Endothelial cell (in vitro differentiated cells): ENCODE measurements at places on chromosomes 3 and 15. TPM values are rescaled to one million over a fixed set of nuclear protein-coding genes. Genes with fewer than 3 reads are reported as not detected.

CHRNA3 gene
- total RNA-seq = 0.74 TPM

MELTF gene
- total RNA-seq = 2.9 TPM

SRGAP3 gene
- total RNA-seq = 12.0 TPM

PRR20G gene
- not detected for total RNA-seq

CLDN11 gene
- total RNA-seq = 1.8 TPM

ATP2B2 gene
- 1.7 TPM for total RNA-seq

CCR4 gene
- total RNA-seq = 0.08 TPM

ALPK3 gene
- 94.2 TPM for total RNA-seq

SKOR1 gene
- total RNA-seq = 0.21 TPM

DZIP1L gene
- 7.7 TPM for total RNA-seq

HRH1 gene
- total RNA-seq = 0.90 TPM

HHLA2 gene
- not detected for total RNA-seq

- DNase-seq = no peak
Measured at GRCh38 chr3:80232760-80233159, 465.0 kb upstream of the ROBO1 start.

DNA sequence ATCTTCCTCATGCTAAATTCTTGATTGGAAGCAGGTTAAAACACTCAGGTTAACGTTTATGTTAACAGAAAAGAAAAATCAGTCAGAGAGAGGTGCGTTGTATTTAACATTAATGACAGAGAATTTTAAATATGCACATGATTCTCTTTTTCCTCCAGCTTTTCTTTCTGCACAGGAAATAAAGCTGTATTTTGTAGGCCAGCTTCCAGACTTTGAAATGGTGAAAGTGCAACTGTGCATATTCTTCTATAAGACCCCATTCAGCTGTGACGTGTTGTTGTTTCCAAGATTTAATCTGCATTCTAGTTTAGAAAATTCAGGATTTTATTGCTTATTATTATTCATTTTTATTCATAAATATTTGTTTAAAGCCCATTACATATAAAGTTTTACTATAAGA is 11.8 kb downstream of the MBNL1 start:
- DNase-seq = no peak

GRCh38 chr3:149077628-149078027 is 8.7 kb downstream of the HLTF start:
- DNase-seq = no peak

DNA sequence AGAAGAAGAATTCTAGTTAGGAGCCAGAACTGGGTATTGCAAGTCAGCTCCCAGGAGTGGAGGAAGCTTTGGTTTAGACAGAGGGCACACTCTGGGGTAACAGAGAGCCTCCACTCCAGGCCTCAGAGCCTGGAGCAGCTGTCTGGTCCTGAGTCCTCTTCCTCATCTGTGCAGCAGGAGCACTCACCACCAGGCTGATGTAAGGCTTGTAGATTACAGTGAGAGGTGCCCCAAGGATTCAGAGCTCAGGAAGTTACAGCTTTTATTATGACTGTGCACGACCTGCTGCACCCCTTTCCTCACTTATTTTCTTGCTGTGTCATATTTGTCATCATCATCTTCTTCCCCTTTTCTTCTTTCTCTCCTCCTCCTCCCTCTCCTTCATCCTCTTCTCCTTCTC is 210.4 kb downstream of the ATP10A start:
- no peak for DNase-seq

- no peak for DNase-seq
Measured at GRCh38 chr3:122519693-122520092, 5.0 kb upstream of the KPNA1 start.

DNA sequence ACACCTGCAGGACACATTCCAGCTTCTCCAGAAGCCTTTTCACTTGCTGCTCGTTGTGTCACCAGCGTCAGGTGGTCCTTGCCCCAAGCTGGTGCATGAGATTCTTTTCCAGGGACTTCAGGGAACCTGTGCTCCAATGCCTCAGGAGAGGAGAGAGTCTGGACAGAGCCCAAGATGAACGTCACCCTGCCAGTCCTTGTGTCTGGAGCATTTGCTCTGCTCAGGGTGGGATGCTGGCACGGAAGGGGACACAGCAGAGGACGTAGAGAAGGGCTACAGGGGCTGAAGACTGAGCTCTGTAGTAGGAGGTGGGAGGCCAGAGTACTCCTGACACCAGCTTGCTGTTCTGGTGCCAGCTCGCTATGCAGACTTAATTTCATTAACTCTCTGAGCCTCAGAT is 262.1 kb downstream of the XXYLT1 start:
- no peak for DNase-seq

DNA sequence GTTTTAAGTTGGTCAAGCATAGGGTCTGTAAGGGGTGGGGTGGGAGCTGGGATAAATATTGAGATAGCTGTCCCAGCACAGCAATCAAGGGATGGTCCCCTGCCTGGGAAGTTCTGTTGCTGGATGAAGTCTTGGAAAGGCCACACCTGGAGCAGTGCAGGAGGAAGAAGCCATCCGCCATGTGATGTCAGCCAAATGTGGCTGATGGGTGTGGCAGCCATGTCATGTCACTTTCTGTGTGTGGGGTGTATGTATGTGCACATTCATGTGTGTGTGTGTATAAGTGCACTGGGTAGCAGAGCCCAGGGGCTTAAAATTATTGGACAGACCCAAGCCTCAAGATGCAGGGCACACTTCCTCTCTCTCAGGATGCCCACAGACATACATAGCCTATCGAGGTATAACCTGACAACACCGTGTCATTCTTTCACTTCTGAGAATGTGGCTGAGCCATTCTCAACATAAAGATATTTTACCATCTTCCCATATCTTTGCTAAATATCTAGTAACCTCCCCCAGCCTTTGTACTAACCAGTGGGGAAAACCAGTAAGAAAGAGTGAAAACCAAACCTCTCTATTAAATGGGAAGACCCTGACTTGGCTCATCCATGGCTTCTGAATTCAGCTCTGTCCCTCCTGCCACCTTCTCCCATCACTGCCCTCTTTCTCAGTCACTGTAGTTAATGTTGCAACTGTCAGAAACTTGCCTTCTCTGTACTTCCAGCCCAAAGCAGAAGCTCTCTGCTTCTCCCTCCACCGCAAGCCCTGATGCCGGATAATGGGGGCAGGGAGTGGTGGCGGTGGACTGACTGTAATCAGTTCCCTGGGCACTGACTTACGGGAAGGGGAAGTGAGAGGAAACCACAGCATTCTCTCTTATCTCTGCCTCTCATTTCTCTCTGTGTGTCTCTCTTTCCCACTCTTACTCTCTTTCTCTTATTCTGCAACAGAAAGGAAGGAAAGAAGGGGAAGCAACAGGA is 11.2 kb downstream of the TNFSF10 start:
- peak; percentile 54 for DNase-seq

DNA sequence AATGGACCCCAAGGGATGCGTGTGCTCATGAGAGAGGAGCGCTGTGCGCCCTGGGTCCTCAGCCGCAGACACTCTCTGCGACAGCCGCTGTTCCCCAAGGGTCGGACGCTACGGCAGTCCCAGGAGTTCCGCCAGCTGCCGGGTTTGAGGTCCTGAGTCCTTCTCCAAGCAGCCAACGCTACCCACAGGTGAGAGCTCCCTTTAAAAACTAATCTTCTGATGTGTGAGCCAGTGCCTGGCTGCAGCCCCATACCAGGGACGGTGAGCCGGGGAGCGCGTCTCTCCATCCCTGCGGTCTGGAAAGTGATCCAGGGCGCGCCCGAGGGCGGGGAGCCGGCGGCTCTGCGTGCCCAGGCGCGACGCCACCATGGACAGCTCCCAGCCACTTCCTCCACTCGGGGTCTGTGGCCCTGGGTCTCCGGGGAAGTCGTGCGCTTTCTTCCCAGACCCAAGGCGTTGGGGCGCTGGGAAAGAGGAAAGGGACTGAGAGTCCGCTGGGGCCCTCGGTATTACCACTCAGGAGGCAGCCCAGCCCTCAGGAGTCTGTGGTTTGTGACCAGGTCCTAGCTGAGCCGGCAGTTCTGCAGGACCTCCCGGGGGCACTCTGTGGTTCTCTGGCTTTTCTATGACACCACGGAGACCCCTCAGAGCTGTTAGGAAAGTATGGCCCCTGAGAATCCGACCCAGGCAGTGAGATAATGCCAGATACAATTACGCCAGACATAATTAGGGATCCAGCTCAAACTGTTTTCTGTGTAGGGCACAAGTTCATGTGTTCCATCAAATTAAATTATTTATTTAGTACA is 1.4 kb downstream of the CEMIP start:
- peak; percentile 87 for DNase-seq

- no peak for DNase-seq
Measured at GRCh38 chr15:96366526-96366877, 36.0 kb downstream of the NR2F2 start.

DNA sequence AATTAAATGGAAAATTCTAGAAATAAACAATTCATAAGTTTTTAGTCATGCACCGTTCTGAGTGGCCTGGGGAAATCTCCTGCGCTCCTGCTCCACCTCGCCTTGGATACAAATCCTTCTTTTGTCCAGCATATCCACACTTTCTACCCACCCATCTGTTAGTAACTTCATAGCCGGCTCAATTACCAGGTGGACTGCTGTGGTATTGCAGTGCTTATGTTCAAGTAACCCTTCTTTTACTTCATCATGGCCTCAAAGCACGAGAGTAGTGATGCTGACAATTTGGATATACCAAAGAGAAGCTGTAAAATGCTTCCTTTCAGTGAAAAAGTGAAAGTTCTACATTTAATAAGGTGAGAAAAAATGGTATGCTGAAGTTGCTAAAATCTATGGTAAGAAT is 142.3 kb upstream of the CHL1 start:
- no peak for DNase-seq

- DNase-seq = peak; percentile 46
Measured at GRCh38 chr15:57591822-57592367, at the start of gene MYZAP. Gene MYZAP (plus strand): TSS chr15:57591904. CDS start chr15:57592035, 131 bp downstream.

- no peak for DNase-seq
Measured at GRCh38 chr15:24054547-24055245, 367.6 kb upstream of the NDN start.

DNA sequence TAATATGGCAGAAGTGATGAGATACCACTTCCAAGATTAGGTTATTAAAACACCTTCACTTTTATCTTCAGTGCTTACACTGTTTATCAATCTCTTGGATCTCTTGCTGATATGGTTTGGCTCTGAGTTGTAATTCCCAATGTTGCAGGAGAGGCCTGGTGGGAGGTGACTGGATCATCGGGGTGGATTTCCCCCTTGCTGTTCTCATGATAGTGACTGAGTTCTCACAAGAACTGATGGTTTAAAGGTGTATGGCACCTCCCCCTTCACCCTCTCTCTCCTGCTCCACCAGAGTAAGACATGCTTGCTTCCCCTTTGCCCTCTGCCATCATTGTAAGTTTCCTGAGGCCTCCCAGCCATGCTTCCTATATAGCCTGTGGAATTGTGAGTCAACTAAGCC is 11.8 kb downstream of the GOLIM4 start:
- no peak for DNase-seq

- no peak for DNase-seq
Measured at GRCh38 chr15:94670438-94671034, 439.2 kb downstream of the MCTP2 start.

DNA sequence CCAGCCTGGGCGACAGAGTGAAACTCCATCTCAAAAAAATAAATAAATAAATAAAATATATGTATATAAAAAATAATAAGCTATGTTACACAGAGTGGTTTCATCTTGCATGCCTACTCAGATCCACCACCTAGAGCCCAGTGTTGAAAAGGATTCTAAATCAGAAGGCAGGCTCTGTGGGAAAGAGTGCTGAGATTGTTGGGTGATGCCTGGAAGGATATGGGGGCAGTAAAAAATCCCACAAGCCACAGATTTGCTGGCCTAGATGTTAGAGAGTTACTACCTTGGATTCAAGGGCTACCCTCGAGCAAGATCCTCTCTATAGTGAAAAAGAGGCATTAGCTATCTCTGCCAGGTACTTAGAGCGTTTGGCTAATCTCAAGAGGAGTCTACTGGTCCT is 144.3 kb downstream of the STAC start:
- DNase-seq = no peak

- no peak for DNase-seq
Measured at GRCh38 chr15:99435113-99435695, 130.6 kb upstream of the MEF2A start.

DNA sequence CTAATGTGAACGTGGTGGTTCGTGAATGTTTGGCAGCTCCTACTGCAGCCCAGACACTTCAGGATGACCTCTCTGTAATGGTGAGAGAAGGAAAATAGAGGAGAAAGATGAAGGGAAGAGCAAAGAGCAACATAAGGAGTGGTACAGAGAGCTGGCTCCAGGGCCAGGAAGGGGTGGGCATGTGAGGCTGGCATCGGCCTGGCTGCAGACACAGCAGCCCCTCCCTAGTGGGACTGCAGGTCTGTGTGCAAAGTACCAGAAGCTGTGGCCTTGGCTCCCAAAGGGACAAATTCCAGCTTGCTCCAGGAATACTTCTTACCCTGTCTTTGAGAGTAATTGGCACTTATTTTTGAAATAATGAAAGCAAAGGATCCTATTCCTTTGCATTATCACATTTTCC is 10.0 kb downstream of the FSTL1 start:
- DNase-seq = no peak

GRCh38 chr3:133464573-133464972 is 64.7 kb downstream of the BFSP2 start:
- DNase-seq = no peak

DNA sequence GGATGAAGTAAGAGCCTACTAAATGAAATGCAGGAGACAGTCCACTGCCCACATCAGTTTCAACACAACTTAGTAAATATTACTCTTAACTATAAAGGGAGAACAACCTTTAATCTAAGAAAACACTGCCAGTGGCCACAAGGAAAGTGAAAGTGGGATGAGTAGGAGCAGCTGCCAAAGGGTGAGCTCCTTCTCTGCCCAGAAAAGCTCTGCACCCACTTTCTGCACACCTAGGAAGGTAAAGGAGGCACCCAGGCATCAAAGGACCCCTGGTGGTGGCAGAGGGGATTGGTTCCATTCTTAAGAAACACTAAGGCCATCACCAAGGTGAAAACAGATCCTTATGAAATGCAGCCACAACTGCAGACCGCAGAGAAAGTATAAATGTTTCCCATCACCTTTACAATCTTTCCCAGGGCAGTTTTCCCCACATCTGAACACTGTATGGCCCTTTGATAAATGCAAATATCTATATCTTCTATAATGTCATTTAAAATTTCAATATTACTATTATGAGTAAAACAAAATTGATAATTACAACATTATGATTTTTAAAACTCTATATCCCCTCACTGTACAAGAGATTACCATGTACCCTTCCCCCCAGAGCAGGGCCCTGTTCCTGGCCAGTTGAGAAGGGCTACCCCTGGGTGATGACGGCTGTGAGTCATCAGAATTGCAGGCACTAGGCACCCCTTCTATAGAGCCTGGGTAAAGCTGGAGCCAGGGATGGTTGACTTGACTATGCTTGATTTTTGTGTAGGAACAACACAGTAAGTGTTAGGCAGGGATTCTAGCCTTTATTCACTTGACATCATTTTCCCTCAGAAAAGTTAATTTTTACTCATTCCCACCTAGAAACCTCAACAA is 92.0 kb downstream of the SNRK start:
- no peak for DNase-seq
